ENCODE measurements at places on chromosomes 6 and 20.

DNA sequence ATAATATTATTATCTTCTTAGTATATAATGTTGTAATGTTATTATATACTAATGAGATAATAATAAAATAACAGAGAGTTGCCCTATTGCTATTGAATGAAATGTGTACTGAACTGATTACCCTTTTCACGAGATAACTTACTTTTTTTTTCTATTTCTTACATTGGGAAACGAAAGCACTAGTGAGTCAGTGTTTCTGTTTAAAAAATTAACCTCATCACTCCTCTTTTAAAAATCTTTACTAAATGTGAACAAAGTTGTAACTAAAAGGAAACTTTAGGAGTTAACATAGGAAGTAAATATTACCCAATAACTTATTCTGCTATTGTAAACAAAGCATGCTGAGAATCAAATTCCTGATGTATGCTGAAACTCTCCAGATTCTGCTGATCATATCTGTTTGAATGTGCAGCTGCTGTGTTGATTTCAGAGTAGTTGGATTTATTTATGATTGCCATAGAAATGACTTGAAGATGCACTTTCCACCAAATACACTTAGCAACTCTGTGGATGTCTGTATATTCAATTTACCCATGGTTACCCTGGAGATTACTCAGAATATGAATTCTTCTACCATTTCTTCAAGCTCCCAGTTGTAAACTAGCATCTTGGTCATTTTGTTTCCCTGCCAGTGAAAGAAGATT, 523.4 kb downstream of the TENT5A start:
- DNase-seq: no peak

GRCh38 chr6:24099181-24099580, 26.8 kb upstream of the NRSN1 start:
- DNase-seq: no peak

DNA sequence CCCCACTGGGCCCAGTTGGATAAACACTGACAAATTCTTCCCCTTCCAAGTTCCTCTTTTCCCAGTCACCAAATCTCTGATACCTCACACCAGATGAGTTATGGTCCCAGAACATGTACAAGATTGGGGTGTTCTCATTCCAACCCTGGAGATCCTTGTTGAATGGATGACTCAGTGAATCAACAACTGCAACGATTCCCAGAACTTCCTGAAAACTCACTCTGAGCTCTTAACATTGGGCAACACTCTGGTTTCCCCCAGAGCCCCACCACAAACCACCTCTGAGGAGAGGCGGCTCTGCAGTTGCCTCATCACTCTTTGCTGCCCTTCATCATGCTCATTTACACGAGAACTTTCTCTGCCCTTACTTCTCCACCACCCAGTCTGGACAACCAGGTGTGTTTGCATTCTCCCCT, 115.2 kb downstream of the MRPL14 start:
- DNase-seq: no peak

GRCh38 chr20:57663241-57663640, 43.0 kb upstream of the ZBP1 start:
- DNase-seq: no peak

DNA sequence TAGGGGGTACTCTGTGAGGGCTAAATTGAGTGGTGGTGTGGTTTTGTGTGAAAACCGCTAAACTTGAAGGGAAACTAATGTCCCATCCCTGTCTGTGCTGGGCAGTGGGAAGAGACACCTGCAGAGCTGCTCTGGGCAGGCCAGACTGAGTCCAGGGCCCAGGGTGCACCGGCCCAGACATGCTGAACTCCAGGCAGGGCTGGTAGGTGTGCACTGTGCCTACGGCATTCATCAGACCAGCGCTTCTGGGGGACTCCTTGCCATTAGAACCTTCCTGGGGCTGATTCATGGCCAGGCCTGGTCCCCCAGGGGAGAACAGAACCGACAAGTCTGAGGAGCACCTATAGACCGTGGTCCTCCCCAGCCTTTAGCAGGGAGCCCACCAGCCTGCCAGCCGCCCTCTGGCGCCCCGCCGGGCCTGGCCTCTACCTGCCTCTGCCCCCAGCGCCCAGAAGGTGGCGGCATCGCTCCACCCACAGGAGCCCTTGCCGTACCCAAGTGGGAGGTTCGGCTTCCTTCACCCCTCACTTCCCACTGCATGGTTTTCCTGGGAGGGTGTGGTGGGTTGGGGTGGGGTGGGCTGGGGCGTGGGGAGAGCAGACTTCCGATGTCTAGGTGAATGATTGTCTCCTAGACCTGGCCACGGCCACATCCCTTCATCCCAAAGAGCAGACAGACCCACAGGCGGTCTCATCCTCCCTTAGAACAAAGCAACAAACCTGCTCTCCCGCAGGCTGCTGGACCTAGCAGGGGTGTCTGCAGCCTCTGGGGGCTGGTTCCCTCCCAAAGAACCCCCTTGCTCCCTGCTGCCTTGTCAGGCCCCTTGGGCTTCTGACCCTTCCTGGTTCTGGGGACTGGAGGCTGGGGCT, 15.5 kb downstream of the CCDC167 start:
- peak; percentile 49 for DNase-seq

All from prostate gland (tissue), 2 donors.